ENCODE measurements at places on chromosomes 12 and 14.
A peak's percentile ranks its signal among the peaks of the same experiment; 100 is the strongest.

DNA sequence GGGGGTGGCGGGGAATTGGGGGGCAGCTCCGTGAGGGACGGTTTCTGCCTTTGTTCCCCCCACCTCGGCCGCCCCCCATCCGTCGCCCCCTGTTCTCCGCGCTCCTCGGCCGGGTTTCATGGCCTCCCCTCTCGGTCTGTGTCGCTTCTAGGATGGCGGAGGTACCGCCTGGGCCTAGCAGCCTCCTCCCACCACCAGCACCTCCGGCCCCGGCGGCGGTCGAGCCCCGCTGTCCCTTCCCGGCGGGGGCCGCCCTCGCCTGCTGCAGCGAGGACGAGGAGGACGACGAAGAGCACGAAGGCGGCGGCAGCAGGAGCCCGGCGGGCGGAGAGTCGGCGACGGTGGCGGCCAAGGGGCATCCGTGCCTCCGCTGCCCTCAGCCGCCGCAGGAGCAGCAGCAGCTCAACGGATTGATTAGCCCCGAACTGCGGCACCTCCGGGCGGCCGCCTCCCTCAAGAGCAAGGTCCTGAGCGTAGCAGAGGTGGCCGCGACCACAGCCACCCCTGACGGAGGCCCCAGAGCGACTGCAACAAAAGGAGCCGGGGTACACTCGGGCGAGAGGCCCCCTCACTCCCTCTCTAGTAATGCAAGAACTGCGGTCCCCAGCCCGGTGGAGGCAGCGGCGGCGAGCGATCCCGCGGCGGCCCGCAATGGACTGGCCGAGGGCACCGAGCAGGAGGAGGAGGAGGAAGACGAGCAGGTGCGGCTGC is 575 bp downstream of the NAA30 start:
- peak; percentile 35 for DNase-seq

GRCh38 chr12:124381456-124382296 is 86.8 kb downstream of the RFLNA start:
- DNase-seq = no peak

DNA sequence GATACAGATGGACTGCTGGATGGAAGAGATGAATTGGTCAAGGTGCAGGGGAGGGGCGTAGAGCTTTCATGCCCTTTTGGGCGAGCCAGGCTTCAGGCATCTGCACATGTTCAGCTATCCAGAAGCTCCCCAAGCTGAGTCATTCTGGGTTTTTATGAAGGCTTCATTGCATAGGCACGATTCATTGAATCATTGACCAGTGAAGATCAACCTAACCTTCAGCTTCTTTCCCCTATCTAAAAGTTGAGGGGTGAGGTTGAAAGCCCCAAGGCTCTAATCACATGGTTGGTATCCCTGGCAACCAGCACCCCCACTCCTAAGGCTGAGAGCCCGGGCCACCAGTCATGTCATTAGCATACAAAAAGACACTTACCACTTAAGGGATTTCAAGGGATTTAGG is 36.3 kb downstream of the RPS29 start:
- DNase-seq = no peak

GRCh38 chr12:6452245-6452943 is 552 bp downstream of the TAPBPL start:
- no peak for DNase-seq

- DNase-seq = no peak
Measured at GRCh38 chr14:61553730-61554641, 141.3 kb upstream of the HIF1A start.

DNA sequence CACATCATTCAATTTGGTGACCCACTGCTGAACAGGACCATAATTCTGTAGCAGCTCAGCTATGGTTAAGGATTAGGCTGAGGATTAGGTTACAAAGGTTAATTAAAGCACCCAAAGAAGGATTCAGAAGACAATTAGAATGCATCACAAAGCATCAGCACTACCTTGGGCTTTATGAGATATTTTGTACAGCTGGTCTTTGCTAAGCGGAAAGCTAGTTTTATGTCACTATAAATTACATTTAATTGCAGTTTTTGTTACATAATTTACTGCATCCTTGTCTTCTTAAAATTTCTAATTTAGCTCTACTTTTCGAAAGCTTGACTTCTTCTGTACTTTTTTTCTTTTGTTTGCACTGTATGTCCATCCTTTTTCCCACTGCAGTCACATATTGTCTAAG is 711.5 kb downstream of the RPS29 start:
- no peak for DNase-seq

Data from NCI-H1105 treated with DMSO at 0.1 percent for 48 hours (cell line).